PC-9 (cell line): ENCODE measurements at places on chromosomes 3 and 15.

DNA sequence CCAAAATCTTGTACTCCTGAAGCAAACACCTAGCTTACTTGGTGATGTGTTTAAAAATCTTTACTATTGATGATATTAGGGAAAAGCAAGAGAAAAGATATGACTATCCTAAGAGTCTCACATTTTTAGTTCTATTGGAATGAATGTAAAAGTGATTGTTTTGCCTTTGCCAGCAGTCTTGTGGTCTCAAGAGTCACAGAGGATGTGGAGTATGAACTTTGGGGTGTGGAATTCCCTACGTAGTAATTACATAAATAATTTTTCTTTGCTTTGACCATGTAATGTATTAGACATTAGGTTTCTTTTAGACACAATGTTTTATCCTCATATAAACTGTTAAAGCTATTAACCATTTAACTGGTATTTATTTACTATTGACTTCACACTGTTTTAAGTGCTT, 387.6 kb downstream of the NAALADL2 start:
- no peak for DNase-seq

DNA sequence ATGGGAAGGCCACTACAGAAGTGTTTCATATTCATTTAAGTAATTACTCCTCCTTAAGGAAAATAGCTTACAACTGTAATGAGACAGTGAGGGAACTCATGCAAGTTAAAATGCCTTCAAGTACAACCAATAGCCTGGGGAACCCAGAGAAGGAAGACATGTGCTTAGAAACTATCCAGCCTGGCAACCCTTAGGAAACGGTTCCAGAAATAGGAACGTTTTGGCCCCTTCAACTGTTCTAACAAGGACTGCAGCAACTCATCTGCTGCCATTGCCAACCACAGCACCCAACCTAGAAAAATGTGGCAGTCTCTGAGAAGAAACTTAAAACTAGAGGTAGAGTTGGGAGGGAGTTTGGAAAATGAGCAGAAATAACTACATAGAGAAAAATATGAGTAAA, 147.5 kb upstream of the STRIT1 start:
- DNase-seq: no peak

GRCh38 chr3:170517242-170517945, 68.5 kb downstream of the SLC7A14 start:
- DNase-seq: no peak

- DNase-seq: no peak
Observed at GRCh38 chr3:147403511-147403910, 2.8 kb downstream of the ZIC4 start.

DNA sequence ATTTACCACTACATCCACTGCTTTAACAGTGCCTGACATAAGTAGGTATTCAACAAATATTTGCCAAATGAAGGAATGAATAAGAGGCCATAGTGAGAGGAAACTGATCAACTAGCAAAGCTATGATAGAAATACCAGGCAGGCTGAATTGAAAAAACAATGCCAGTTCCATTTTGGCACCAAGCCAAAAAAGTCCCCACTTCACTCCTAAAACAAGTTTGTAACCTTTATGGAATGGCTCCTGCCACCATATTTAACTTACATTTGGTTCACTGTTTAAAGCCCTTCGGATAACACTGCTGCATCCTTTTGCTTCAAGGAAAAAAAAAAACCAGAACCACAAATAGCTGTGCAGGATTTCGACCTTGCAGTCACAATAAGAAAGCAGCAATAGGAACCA, 166.1 kb downstream of the FRMD5 start:
- DNase-seq: no peak

GRCh38 chr15:70252056-70252950, 154.6 kb upstream of the TLE3 start:
- no peak for DNase-seq
